ENCODE measurements at places on chromosomes 12 and 14. TPM values are rescaled to one million over a fixed set of nuclear protein-coding genes. Genes with fewer than 3 reads are reported as not detected.

Gene DENND5B
- 18.7 TPM for total RNA-seq

Gene ATL1
- total RNA-seq = 0.60 TPM

Gene ALG10
- total RNA-seq = 13.1 TPM

GRCh38 chr12:122449317-122449716, 26.8 kb upstream of the CLIP1 start:
- DNase-seq = peak; percentile 82

GRCh38 chr12:65765436-65765813, 58.9 kb upstream of the HMGA2 start:
- no peak for DNase-seq

- DNase-seq = no peak
Measured at GRCh38 chr14:99698236-99698635, 14.1 kb downstream of the CYP46A1 start.

DNA sequence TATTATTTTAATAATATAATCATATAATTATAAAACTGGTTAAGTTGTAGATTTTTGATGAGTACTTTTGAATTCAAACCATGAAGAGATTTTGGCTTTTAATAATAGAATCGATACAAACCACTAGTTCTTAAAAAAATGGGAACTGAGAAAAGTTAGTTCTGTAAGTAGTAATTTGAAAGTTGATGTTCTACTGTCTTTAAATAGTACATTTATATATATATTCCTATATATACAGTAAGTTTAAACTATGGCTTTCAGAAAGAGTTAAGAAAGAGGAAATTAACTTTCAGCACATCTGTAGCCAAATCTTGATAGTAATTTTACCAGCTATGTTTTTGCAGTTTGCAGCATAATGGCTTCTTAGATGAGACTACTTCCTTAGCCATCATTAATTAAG, 7.8 kb downstream of the LRRK2 start:
- no peak for DNase-seq

DNA sequence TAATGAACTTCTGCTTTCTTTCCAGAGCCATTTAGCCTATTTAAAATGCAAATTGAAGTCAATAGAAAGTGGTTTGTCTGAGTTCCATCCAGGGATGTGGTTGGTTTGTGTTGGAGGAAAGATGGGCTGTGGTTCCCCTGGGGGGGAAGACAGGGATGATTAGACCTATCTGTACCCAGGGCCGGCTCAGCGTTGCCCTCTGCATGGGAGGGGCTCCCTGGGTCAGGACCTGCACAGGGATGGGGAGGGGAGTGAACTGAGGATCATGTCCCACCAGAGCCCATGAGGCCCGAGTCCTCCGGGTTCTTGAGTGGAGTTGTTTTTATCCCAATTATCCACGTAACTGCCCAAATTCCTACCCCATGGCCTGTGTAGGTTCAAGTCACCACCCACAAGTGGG, 76.9 kb upstream of the SFSWAP start:
- no peak for DNase-seq

- DNase-seq = no peak
Measured at GRCh38 chr12:114690267-114691135, 6.5 kb upstream of the TBX3 start.

DNA sequence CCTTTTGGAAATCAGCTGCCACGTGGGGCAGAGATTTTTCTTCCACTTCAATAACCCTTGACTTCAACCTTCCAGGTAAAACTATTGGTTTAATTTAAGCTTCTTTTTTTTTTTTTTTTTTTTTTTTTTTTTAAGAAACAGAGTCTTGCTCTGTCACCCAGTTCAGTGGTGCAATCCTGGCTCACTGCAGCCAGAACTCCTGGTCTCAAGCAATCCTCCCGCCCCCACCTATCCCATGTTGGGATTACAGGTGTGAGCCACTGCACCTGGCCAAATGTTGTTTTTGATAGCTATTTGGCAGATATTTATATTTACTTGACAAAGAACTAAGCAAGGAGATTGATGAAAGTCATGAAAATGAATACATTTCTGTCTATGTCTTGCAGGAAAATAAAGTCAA, 65.1 kb downstream of the SINHCAF start:
- no peak for DNase-seq

DNA sequence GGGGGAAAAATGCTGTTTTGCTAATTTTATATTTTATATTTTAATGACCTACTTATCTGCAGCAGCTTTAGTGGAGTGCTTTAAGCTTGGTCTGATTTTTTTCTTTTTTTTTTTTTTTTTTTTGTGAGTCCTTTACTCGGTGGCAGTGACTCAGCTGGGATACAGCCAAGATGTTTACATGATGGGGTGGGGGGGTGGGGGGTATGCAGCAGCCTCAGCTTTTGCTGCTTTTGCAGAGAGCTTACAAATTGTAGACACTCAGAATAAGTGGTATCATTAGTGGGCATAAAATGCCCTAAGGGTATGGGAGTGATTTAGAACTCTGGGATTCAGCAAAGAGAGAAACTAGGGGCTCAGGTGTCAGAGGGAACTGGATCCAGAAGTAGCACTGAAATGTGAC, 38.2 kb upstream of the ARHGAP5 start:
- no peak for DNase-seq

DNA sequence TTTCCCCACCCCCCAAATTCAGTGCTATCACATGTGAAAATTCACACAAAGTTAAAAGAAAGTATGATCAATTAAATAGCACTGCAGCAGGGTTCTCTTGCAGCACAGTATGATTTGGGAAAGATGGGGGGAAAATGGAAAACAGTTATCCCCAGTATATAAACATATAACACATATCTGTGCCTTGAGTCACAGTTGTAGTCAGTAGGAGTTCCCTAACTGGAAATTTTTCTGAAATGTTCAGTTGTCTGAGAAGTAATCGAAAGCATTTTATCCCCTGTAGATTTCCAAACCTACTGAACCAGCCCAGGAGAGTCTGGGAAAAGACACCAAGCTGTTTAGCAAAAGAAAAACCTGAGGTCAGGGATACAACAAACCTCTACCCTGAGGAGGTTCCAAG, 47.0 kb downstream of the C12orf50 start:
- no peak for DNase-seq

DNA sequence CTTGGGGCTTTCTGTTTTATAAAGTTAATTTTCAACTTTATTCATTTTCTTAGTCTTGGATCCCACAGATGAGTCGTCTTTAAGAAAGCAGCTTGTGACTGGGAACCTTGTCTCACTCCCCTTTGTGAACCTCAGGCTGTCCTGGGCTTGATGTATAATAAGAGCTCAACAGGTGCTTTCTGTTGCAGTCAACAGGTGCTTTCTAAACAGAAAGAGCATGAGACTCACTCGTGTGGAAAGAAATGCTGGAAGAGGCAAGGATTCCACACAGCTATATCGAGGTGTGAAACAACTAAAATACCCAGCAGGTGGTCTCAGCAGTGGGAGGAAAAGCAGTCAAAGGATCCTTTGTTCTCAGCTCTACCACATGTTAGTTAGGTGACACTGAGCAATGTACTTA, 398.9 kb downstream of the EGLN3 start:
- no peak for DNase-seq
